ENCODE measurements at places on chromosomes 2 and 18.

DNA sequence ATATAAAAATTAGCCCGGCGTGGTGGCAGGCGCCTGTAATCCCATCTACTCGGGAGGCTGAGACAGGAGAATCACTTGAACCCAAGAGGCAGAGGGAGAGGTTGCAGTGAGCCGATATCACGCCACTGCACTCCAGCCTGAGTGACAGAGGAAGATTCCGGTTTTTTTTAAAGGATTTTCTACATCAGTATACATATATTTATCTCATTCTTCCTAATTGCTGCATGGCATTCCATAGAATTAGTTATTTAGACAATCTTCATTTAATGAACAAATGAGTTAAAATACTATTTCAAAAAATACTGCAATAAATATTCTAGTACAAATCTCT, 2.0 kb downstream of the GTF3C2 start:
- DNase-seq, result no peak

GRCh38 chr18:44937960-44938719, 257.5 kb downstream of the SETBP1 start:
- no peak for DNase-seq

DNA sequence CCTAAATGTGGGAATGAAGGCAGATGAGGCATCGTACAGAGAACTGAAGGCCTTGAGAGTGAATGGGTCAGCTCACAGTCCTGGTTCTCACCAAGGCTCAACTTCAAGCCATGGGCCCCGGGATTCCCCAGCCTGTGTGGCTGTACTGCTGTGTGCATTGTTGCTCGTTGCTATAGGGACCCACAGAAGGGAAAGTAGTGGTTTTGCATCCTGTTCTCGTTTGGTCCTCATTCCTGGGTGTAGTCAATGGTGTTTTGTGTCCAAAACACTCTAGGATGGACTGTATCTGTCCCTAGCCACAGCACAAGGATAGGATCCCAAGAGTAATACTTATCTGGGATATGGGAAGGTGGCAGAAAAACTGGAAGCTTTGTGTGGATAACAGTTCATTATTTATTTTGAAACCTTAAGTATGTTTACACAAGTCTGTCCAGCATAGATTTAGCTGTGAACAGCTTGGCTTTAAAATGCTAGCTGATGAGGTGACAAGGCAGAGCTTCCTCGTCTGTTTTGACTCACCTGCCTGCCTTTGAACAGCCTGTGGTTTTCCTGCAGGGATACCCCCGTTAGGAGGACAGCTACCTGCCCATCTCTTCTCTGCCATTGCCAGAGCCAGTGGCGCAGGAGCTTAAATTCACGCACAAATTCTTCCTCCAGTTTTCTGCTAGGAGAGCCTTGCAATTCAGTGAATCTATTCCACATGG, 85.0 kb downstream of the WDSUB1 start:
- no peak for DNase-seq

- DNase-seq, result no peak
These were observed 2.4 kb downstream of the SCYGR8 start for GRCh38 chr2:227748079-227748478.

GRCh38 chr2:27177441-27178351, 28.9 kb downstream of the TCF23 start:
- no peak for DNase-seq

Measured in stimulated activated CD4-positive, alpha-beta T cell treated with anti-CD3 and anti-CD28 coated beads, Interleukin-1b, Interleukin-23, amount 100 ng/mL, for 1 hour (primary cell).